ENCODE measurements at places on chromosomes 1 and 21. TPM values are rescaled to one million over a fixed set of nuclear protein-coding genes. Genes with fewer than 3 reads are reported as not detected.

- H3K36me3 ChIP-seq = peaks cover 64% of the 10 kb centered on the region
- DNase-seq = no peak
- peak overlapping the region; percentile 98 for H3K27ac ChIP-seq
- peak overlapping the region; percentile 81 for H3K4me3 ChIP-seq
Measured at GRCh38 chr1:155254714-155255242, 505 bp downstream of the ENTREP3 start.

DNA sequence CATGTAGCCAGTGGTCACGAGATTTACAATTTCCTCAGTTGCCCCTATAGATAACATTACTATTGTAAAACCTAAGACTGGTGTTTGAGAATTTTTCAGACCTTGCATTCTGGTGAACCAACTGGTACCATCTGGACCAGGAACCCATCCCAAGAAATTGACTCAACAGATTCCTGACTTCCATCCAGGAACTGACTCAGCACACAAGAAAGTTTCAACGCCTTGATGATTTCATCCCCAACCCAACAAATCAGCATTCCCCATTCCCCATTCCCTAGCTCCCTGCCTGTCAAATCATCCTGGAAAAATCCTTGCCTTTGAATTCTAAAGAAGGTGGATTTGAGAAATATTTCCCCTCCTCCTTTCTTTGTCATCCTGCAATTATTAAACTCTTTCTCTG lies 529.8 kb upstream of the PRMT6 start:
- no peak overlapping the region for H3K27ac ChIP-seq
- H3K27me3 ChIP-seq = no peaks in the 10 kb centered on the region
- no peak overlapping the region for H3K4me3 ChIP-seq
- DNase-seq = no peak
- no peaks in the 10 kb centered on the region for H3K4me1 ChIP-seq

Gene CYP4A11
- 0.69 TPM for total RNA-seq

Gene FCRL6
- not detected for total RNA-seq

Gene GCSAML
- total RNA-seq = 0.40 TPM

GRCh38 chr1:5370311-5370710 lies 621.9 kb downstream of the NPHP4 start:
- no peaks in the 10 kb centered on the region for H3K36me3 ChIP-seq
- H3K27ac ChIP-seq = no peak overlapping the region
- H3K4me1 ChIP-seq = no peaks in the 10 kb centered on the region
- no peaks in the 10 kb centered on the region for H3K27me3 ChIP-seq
- no peak for DNase-seq

Gene OR2T27
- total RNA-seq = not detected

Gene SPRR2E
- not detected for total RNA-seq

DNA sequence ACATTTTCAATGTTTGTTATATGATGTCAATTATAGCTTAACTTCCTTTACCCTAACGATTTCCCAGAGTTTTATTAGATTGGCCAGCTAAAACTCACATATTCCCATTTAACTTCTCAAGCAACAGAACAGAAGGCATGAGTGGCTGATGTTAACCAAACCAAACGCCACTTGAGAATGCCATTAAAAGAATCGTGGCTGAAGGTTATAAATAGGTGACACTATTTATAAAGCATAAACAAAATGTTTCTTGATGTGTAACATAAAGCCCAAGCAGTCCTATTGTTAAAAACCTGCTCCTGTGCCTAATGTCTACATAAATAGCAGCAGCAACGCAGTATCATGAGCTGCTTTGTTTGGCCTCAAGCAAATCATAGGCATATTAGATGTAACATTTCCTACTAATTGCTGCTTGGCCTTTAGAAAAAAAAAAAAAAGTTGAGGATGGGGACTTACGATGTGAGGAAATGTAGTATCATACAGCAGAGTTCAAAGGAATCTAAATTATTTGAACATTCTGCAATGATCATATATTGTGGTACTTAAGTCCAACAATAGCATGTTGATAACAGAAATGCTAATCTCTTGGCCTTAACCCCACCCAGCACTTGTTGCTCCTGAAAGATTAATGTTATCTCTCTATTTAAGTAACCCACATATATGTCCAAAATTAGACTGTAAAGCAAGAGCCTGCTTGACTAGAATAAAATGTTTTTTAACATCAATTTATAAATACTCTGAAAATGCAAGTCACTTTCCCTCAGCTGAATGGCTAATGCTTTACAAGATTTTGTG lies 106.0 kb downstream of the ESRRG start:
- no peaks in the 10 kb centered on the region for H3K36me3 ChIP-seq
- H3K27ac ChIP-seq = no peak overlapping the region
- H3K4me1 ChIP-seq = no peaks in the 10 kb centered on the region
- H3K4me3 ChIP-seq = no peak overlapping the region
- DNase-seq = no peak

Gene ZNF593OS
- not detected for total RNA-seq

- H3K27ac ChIP-seq = no peak overlapping the region
- H3K4me3 ChIP-seq = no peak overlapping the region
- no peaks in the 10 kb centered on the region for H3K27me3 ChIP-seq
Measured at GRCh38 chr1:184709418-184709817, 45.2 kb downstream of the EDEM3 start.

- H3K36me3 ChIP-seq = no peaks in the 10 kb centered on the region
- H3K4me1 ChIP-seq = no peaks in the 10 kb centered on the region
- no peaks in the 10 kb centered on the region for H3K27me3 ChIP-seq
- no peak overlapping the region for H3K27ac ChIP-seq
- H3K4me3 ChIP-seq = no peak overlapping the region
Measured at GRCh38 chr1:18309552-18310155, 171.1 kb upstream of the KLHDC7A start.

GRCh38 chr1:158819461-158820443 lies 11.4 kb upstream of the MNDA start:
- no peak overlapping the region for H3K27ac ChIP-seq
- no peaks in the 10 kb centered on the region for H3K4me1 ChIP-seq
- no peak overlapping the region for H3K4me3 ChIP-seq
- no peaks in the 10 kb centered on the region for H3K27me3 ChIP-seq
- no peak for DNase-seq

Gene TSSK3
- 0.59 TPM for total RNA-seq

GRCh38 chr1:181953596-181953995 lies 107.9 kb downstream of the ZNF648 start:
- no peaks in the 10 kb centered on the region for H3K27me3 ChIP-seq
- H3K4me1 ChIP-seq = no peaks in the 10 kb centered on the region
- H3K36me3 ChIP-seq = no peaks in the 10 kb centered on the region
- no peak overlapping the region for H3K4me3 ChIP-seq
- DNase-seq = no peak

GRCh38 chr1:10693497-10694273 lies 102.8 kb downstream of the CASZ1 start:
- H3K36me3 ChIP-seq = peaks cover 2% of the 10 kb centered on the region
- peak overlapping the region; percentile 48 for H3K4me3 ChIP-seq
- no peak for DNase-seq
- peaks cover 21% of the 10 kb centered on the region for H3K27me3 ChIP-seq
- H3K4me1 ChIP-seq = peaks cover 21% of the 10 kb centered on the region
- no peak overlapping the region for H3K27ac ChIP-seq

- no peaks in the 10 kb centered on the region for H3K36me3 ChIP-seq
- H3K27ac ChIP-seq = no peak overlapping the region
- no peak overlapping the region for H3K4me3 ChIP-seq
- no peaks in the 10 kb centered on the region for H3K27me3 ChIP-seq
Measured at GRCh38 chr1:90994461-90994860, 27.4 kb downstream of the ZNF644 start.

Gene KCNJ9
- total RNA-seq = 5.1 TPM

DNA sequence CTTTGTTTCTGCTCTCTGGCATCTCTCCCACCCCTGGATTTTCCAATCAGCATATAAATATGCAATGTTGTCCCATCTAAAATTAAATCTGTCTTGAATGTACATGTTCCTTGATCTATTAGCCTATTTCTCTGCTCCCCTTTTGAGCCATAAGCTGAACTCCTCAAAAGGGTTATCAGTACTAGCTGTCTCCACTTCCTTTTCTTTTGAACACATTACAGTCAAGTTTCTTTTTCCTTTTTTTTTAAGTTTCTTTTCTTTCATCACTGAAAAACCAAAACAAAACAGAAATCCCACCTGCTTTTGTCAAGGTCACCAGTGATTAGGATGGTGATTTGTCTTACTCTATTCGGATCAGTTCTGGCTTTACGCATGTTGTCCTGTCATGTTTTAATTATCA lies 29.3 kb downstream of the XCL2 start:
- H3K27me3 ChIP-seq = no peaks in the 10 kb centered on the region
- no peak for DNase-seq
- H3K4me3 ChIP-seq = no peak overlapping the region

DNA sequence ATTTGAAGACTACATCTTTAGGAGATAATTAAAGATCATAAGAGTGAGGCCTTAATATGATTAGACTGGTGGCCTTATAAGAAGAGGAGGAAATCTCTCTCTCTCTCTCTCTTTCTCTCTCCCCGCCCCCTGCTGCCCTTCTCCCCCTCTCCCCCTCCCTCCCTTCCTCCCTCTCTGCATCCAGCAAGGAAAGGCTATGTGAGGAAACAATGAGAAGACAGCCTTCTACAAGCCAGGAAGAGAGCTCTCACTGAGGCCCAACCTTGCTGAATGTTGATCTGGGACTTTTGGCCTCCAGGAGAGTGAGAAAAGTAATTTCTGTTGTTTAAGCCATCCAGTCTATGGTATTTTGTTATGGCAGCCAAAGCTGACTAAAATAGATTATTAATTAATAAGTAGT lies 21.6 kb downstream of the FOXD3 start:
- no peaks in the 10 kb centered on the region for H3K4me1 ChIP-seq
- no peak overlapping the region for H3K27ac ChIP-seq
- H3K27me3 ChIP-seq = peaks cover 4% of the 10 kb centered on the region
- H3K4me3 ChIP-seq = no peak overlapping the region
- no peak for DNase-seq

- H3K4me3 ChIP-seq = no peak overlapping the region
- peaks cover 7% of the 10 kb centered on the region for H3K4me1 ChIP-seq
- H3K27me3 ChIP-seq = no peaks in the 10 kb centered on the region
- H3K27ac ChIP-seq = no peak overlapping the region
- H3K36me3 ChIP-seq = no peaks in the 10 kb centered on the region
- DNase-seq = no peak
Measured at GRCh38 chr21:41641821-41642701, 124.8 kb downstream of the RIPK4 start.

- no peak overlapping the region for H3K27ac ChIP-seq
- no peak for DNase-seq
- no peaks in the 10 kb centered on the region for H3K27me3 ChIP-seq
- no peak overlapping the region for H3K4me3 ChIP-seq
- H3K4me1 ChIP-seq = no peaks in the 10 kb centered on the region
Measured at GRCh38 chr1:61644303-61644702, 80.6 kb downstream of the TM2D1 start.

Gene LAMB3
- total RNA-seq = 0.89 TPM

Gene TTC39A
- 11.4 TPM for total RNA-seq

DNA sequence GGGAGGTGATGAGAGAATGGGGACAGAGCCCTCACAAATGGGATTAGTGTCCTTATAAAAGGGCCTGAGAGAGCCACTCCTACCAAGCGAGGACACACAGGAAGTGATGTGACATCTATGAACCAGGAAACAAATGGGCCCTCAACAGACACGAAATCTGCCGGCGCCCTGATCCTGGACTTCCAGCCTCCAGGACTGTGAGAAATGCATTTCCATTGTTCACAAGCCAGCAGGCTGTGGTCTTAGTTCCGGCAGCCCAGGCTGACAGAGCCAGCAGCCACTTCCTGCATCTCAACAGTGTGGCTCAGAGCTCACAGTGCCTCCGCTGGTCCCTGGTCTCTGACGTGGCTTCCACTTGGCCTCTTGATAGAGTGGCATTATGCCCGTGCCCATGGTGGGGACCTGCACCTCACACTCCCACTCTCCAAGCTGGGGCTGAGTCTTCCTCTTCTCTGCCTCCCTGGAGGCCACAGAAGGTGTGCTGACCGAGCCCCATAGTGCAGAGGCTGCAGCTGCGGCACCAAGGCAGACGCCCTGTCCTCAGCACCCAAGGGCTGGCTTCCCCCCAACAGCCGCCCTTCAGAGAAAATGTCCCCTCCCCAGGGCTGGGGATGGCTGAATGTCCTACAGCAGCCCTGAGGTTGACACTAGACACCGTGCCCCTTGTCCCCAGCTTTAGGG lies 44.9 kb downstream of the ACOT7 start:
- peak overlapping the region; percentile 15 for H3K27ac ChIP-seq
- DNase-seq = no peak
- H3K4me3 ChIP-seq = no peak overlapping the region

Gene ETV3L
- 0.10 TPM for total RNA-seq

GRCh38 chr21:32101277-32101676 lies 177.6 kb downstream of the MIS18A start:
- no peak overlapping the region for H3K27ac ChIP-seq
- DNase-seq = no peak
- no peak overlapping the region for H3K4me3 ChIP-seq
- no peaks in the 10 kb centered on the region for H3K36me3 ChIP-seq
- no peaks in the 10 kb centered on the region for H3K27me3 ChIP-seq
- H3K4me1 ChIP-seq = peaks cover 6% of the 10 kb centered on the region

Gene UTS2
- total RNA-seq = 3.6 TPM

GRCh38 chr1:159755451-159756007 lies 25.2 kb upstream of the DUSP23 start:
- no peak overlapping the region for H3K4me3 ChIP-seq
- H3K27ac ChIP-seq = no peak overlapping the region
- no peaks in the 10 kb centered on the region for H3K36me3 ChIP-seq
- H3K27me3 ChIP-seq = no peaks in the 10 kb centered on the region
- DNase-seq = no peak
- H3K4me1 ChIP-seq = no peaks in the 10 kb centered on the region

Data from spinal cord (tissue), 10 donors.